ENCODE measurements at places on chromosomes 3 and 15. TPM values are rescaled to one million over a fixed set of nuclear protein-coding genes. Genes with fewer than 3 reads are reported as not detected.

Gene PGBD4
- 1.6 TPM for total RNA-seq

Gene MST1R
- 1.3 TPM for total RNA-seq

Gene ALG1L2
- total RNA-seq: not detected

GRCh38 chr3:97705764-97706163 lies 58.8 kb upstream of the ARL6 start:
- DNase-seq: no peak

DNA sequence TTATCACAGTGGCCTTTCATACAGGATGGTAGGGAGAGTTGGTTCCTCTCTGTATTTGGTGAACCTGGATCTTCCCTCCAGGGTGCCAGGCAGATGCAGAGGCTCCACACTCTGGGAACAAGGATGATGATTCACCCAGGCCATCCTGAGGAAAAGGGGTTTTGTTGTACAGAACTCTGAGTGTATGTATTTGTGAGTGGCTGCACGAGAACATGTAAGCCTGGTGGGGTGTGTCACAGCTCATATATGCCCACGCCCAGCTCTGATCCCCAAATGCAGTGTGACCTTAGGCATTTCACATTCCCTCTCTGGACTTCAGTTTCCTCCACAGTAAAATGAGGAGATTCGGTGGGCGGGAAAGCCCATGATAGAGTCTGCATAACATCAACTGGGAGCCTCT lies 11.6 kb upstream of the CILP start:
- DNase-seq: no peak

Measured in fibroblast of the aortic adventitia (primary cell).